ENCODE measurements at places on chromosomes 5 and 9.
A peak's percentile ranks its signal among the peaks of the same experiment; 100 is the strongest.

DNA sequence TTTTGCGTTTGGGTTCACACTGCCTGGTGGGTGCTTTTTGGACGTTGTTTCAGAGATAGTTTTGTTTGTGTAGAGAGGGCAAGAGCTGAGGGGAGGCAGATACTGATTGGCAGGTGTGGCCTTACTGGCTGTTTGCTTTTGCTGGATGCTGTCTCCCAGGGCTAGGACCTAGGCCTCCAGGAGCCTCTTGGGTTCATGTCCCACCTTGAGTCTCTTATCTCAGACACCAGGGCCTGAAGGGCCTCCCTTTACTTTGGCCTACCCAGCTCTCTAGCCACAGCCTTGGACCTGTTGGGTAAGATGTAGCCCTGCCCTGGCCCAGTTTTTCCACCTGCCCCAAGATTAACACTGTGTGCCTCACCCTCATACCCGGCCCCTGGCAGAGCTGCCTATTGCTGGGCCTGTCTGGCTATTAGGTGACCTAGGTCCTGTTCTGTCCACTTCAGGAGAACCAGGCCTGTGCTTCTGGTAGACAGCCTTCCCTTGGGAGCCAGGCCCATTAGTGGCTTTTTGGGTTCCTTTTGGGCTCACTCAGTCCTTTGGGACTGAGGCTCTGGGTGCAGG, 13.4 kb downstream of the PTPA start:
- DNase-seq: no peak

- DNase-seq: no peak
These were observed 159.5 kb upstream of the GRAMD2B start for GRCh38 chr5:126263591-126264184.

- no peak for DNase-seq
These were observed 18.0 kb downstream of the AQP3 start for GRCh38 chr9:33429256-33429985.

- DNase-seq: no peak
These were observed 51.1 kb downstream of the MPDZ start for GRCh38 chr9:13228431-13228830.

- peak; percentile 80 for DNase-seq
These were observed at the start of gene FAT2 for GRCh38 chr5:151591144-151591819. Gene FAT2, minus strand, starts transcription at chr5:151591331. Its CDS starts 22,400 bp downstream, at chr5:151568931.
